Suppressor macrophage treated with lipopolysaccharide for 1 hour (primary cell): ENCODE measurements at places on chromosomes 5 and 9.

GRCh38 chr5:124812771-124813358 is 66.4 kb upstream of the ZNF608 start:
- DNase-seq, result no peak

DNA sequence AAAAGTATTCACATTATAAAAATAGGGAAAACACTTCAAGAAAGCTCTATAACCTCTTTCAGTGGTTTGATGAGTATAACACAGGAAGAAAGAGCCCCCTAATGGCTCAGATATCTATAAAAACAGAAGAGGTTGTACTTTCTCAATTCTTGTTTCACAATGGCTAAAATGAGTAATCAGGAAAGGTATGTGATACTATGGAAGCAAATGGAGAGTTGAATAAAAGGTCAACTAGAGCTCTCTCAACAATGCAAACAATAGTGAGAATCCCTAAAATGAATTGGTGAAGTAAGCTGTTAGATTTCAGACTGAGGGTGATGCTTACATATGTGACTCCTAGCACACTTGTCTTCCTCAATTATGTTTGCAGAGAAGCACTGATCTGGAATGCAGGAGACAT is 584.6 kb upstream of the CDH18 start:
- DNase-seq, result no peak

- no peak for DNase-seq
Observed at GRCh38 chr5:95727764-95728191, 3.4 kb upstream of the RHOBTB3 start.

- no peak for DNase-seq
Observed at GRCh38 chr5:82517544-82518075, 239.5 kb upstream of the RPS23 start.

GRCh38 chr9:98255578-98256296 is at the start of gene TBC1D2:
Gene TBC1D2 (minus strand): TSS chr9:98255649. CDS start chr9:98255541, 108 bp downstream.
- DNase-seq, result peak; percentile 95

DNA sequence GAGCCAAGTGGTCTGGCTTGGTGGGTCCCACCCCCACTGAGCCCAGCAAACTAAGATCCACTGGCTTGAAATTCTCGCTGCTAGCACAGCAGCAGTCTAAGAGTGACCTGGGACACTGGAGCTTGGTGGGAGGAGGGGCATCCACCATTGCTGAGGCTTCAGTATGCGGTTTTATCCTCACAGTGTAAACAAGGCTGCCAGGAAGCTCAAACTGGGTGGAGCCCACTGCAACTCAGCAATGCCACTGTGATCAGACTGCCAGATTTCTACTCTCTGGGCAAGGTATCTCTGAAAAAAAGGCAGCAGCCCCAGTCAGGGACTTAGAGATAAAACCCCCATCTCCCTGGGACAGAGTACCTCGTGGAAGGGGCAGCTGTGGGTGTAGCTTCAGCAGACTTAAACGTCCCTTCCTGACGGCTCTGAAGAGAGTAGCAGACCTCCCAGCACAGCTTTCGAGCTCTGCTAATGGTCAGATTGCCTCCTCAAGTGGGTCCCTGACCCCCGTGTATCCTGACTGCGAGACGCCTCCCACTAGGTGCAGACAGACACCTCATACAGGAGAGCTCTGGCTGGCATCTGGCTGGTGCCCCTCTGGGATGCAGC is 18.2 kb upstream of the STK32A start:
- DNase-seq, result no peak

DNA sequence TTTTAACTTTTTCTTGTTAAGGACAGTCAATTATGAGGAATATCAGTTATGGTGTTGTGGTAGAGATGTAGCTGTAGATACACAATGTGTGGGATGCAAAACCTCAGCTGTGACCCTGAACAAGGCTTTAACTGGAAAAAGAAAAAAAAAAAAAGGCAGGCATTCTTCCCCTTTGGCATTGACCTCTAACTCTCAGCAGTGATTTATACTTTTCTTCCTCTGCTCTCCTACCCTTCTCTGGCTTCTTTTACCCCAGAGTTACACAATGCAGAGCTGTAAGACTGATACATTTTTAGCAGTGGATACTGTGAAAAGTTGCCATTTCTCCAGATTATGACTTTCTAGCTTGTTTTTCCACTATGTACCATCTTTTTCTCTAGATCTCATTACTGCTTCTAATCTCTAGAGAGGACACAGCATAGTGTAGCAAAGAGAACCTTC is 2.0 kb downstream of the CTNNAL1 start:
- peak; percentile 12 for DNase-seq

- DNase-seq, result no peak
Observed at GRCh38 chr9:87334366-87334765, 163.3 kb upstream of the DAPK1 start.

DNA sequence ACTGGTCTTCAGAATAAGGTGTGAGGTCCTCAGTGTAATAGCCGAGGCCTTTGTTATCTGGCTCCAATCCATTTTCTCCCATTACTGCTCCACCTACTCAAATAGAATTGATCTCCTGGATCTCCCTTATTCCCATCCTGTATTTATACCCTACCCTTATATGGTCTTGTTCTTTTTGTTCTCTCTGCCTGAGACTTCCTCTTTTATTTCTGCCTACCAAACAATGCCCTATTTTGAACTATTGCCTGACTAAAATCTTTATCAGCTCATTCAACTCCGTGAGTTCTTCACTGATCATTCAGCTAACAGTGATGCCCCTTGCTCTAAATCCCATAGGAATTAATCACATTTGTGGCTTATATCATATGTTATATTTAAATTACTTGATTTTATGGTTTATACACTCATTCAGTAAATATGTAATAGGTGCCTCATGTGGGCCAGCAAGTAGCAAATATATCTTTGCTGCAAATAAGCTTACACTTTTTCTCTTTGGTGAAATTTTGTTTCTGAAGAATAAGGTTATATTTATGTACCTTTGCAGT is 417.5 kb upstream of the MEF2C start:
- DNase-seq, result peak; percentile 29

DNA sequence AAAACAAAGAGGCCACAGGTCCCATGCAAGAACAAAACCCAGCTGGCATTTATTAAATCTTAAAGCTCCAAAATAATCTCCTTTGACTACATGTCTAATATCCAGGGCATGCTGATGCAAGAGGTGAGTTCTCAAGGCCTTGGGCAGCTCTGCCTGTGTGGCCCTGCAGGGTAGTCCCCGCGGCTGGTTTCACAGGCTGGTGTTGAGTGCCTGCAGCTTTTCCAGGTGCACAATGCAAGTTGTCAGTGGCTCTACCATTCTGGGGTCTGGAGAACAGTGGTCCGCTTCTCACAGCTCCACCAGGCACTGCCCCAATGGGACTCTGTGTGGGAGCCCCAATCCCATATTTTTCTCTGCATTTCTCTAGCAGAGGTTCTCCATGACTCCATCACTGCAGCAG is 54.4 kb upstream of the HCN1 start:
- DNase-seq, result no peak

- no peak for DNase-seq
Observed at GRCh38 chr5:3598769-3599211, 3.2 kb downstream of the IRX1 start.

DNA sequence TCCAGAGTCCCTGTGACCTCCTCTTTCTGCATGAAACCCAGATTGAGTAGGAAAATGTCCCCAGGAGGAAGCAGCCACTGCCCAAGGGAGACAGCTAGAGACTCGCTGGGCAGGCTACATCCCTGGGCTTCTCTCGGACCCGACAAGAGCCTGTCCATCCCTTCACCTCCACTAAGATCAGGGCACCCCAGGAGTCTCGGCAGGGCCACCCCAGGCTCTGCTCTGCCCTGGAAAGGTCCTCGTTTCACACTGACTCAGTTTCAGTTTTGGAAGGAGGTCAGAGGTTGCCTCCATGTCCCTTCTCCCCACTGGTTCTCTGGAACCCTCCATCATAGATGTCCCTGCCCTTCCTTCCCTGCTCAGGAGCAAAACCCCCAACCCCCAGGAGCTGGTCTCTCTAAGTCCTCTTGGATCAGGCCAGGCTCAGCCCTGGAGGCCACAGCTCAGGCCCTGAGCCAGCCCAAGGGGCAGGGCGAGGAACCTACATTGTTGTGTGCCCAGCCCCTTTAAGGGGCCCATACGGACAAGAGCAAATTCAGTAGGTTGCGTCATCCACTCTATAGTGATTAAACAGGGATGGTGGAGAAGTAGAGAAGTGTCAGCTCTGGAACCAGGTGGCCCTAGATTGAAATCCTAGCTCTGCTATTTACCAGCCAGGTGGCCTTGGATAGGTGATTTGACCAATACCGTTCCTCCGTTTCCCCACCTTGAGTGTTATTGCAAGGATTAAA is 37.4 kb downstream of the C9orf50 start:
- DNase-seq, result no peak

DNA sequence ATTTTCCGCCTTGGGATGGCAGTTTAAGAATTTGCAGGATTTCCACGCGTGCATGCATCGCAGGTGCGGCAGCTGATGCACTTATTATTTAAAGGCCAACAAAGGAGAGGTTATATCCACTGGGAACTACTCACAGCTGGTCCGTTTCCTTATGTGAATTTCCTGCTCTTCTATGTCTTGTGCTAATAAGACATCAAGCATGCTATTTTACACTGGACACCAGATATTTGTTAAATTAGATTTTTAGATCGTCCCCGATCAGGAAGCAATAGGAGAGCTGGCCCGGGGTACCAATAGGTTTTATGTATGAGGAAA is 476 bp upstream of the DTWD2 start:
- no peak for DNase-seq

DNA sequence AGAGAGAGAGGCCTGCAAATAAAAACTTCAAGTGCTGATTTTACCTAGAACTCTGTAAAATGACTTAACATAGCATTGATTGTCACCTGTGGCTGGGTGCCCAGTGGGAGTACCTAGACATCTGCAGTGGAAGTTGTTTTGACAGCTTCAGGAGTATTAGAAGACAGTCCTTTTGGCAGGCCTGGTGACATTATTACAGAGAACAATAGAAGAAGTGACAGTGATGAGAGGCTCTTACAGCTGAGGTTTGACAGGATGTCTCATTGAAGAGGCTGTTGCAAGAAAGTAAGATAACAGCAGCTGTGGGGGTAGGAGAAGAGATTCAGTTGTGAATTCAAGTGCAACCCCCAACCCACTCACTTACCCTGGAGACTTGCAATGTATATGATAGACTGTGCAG is 27.9 kb upstream of the MUSK start:
- DNase-seq, result no peak

GRCh38 chr9:76373173-76373783 is 20.9 kb downstream of the RFK start:
- no peak for DNase-seq

- DNase-seq, result no peak
Observed at GRCh38 chr9:27589462-27589861, 16.2 kb upstream of the C9orf72 start.

GRCh38 chr9:125744616-125745015 is 2.6 kb upstream of the PBX3 start:
- no peak for DNase-seq

GRCh38 chr5:58275516-58275915 is 184.4 kb downstream of the PLK2 start:
- DNase-seq, result no peak

- peak; percentile 63 for DNase-seq
Observed at GRCh38 chr5:178069909-178070308, 43.4 kb upstream of the N4BP3 start.

GRCh38 chr5:93395971-93396379 is 185.0 kb downstream of the NR2F1-AS1 start:
- no peak for DNase-seq

DNA sequence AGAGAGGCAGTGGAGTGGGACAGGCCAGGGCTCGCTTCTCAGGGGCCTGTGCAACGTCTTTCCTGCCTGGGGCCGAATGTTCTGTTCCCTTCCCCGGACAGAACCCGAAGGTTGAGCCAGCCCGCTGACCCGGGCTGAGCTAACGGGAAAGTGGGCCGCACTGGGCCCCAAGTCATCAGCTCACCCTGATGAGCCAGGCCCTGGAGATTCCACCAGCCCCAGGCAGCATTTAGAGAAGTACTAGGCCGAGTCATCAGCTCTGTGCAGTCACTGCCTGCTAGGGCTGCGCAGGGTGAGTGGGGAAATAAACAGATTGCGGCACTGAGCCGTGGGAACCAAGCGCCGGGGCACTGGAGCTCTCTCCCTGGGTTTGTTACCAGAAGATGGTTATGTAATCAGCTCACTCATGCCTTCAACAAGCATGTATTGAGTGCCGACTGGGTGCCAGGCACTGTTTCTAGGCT is 29.1 kb upstream of the DUSP1 start:
- peak; percentile 99 for DNase-seq

DNA sequence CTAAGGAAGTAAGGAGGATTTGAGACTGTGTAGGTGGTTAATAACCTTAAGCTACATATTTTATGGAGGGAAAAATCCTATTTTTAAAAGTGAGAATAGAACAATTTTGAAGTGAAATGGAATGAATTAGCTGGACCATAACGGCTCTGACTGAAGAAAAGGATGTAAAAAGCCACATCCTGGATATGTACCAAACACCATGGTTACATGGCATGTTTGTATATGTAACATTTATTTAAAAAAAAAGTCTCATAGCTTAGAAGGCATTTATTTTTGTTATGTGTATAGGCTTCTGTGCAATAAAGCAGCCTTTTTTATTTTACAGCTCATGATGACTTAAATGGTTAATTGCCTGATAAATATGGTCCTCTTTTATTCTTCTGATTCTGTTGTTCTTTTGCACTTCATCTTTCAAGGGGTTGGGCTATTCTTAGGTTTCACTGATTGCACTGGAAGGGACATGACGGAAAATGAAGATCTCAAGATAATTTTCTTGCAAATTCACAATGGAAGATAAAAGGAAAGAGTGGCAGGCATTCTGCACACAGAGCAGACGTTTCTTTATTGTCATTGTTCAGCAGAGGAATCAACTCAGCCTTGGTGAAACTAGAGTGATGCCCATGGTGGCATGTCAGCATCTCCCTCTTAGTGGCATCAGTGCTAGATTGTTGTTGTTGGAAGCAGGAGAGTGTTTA is 63.1 kb downstream of the DOCK8 start:
- no peak for DNase-seq

DNA sequence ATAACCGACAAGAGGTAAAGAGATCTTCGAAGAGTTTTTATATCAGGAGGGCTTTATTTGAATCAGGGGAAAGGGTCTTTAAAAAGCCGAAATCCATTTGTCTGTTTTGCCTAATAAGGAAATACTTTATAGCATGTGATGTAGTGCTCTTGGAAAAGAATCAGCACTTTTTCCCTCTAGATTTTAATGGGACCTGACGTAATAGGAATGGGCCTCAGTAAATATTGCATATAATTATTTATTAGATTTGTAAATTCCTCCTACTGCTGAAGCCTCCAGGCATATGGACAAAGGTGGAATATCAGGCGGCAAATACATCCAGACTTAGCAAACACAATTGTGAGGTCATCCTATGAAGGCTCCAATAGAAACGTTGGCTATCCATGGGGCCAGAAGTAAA is 50.9 kb downstream of the ACTBL2 start:
- no peak for DNase-seq

GRCh38 chr9:75438716-75439115 is 350.4 kb downstream of the OSTF1 start:
- no peak for DNase-seq
